ENCODE measurements at places on chromosomes 16 and 17.
A peak's percentile ranks its signal among the peaks of the same experiment; 100 is the strongest.

GRCh38 chr17:59508999-59509625, 56.3 kb upstream of the DHX40 start:
- no peak for DNase-seq

- DNase-seq = no peak
These were observed 22.4 kb upstream of the TEKT1 start for GRCh38 chr17:6853764-6854442.

DNA sequence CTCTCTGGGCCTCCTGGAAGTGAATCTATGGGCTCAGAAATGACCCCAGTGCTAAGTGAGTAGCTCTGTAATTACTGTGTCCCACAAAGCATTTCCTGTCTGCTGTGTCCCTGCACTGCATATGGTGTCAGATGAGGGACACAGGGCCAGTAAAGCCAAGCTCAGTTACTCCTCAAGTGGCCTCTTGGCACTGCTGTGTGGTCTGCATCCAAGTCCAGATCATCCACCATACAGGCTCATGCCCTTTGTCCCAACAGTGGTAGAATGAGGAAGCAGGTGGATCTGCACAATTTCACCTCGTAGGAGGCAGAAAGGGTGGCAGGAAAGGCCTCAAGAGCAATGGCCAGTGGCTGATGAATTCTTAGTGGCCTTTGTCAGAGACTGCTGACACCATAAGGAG, 146.8 kb downstream of the SOX9 start:
- DNase-seq = no peak

DNA sequence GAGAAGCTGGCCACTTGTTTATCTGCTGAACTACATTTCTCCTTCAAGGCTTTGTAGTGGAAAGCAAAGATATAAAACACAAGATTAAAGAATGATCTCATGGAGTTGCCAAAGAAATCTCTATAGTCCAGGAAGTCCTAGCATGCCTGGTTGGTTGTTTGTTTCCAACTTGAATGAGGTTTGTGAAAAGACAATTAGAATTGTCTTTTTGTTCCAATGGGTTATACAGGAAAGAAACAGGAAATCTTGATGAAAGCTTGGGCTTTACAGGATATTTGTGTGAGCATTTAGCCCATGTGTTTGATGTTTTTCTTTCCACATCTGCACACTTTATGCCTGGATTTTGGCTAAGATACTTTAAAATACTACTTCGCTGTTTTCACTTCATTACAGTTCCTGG, 273.4 kb downstream of the CEP112 start:
- no peak for DNase-seq

- DNase-seq = no peak
These were observed 84.1 kb upstream of the DNAJA2 start for GRCh38 chr16:47057630-47057993.

- no peak for DNase-seq
These were observed 46.6 kb upstream of the TANC2 start for GRCh38 chr17:62919388-62919787.

DNA sequence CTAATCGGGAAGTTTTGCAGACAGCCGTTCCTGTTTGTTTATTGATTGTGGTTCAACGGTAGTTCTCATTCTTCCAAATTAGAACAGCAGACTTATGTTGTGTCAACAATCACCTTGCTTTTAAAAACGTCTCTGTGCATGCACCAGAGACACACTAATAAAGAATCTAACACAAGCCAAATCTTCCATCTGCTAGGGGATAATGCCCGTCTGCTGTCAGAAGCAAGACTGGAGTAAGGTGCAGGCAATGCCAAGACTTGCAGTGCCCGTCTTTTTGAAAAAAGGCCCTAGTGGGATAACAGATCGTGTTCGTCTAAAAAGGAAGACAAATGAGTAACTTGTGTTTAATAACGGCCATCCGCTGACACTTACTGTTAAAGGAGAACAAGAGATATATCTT, 158.4 kb downstream of the KCNJ2 start:
- DNase-seq = no peak

DNA sequence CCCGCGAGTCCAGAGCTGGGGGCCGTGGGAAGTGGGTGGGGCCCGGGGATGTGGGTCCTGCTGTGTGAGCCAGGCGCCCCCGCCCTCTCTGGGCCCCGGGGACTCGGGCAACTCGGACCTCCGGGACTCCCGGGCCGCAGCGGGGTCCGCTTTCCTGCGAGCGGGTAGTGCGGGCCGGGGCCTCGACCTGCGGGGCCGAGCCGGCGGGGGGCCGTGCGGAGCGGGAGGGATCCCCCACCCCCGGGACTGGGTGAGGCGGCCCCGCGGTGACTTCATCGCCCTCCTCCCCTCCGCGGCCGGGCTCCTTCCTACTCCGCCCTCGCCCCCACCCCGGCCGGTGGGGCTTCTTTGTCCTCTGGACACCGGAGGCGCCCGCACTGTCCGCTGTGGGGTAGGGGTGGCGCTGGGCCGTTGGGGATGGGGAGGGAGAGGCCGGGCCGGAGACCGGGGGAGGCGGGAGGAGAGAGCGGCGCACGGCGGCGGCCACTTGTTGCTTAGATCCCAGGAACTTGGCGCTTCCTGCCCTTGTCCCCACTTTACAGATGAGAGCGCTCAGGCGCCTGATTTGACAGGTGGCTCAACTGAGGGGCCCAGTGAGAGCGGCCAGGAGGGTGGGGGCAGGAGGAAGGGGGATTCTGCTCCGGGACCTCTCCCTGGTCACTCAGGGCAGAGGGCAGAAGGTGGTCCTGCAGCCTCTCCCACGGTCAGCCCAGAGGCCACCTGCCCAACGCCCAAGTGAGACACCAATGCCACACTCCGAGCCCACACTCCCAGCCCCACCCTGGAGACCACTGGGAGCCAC, 874 bp downstream of the CMTM3 start:
- no peak for DNase-seq

- no peak for DNase-seq
These were observed 883 bp downstream of the USH1G start for GRCh38 chr17:74922172-74922571.

DNA sequence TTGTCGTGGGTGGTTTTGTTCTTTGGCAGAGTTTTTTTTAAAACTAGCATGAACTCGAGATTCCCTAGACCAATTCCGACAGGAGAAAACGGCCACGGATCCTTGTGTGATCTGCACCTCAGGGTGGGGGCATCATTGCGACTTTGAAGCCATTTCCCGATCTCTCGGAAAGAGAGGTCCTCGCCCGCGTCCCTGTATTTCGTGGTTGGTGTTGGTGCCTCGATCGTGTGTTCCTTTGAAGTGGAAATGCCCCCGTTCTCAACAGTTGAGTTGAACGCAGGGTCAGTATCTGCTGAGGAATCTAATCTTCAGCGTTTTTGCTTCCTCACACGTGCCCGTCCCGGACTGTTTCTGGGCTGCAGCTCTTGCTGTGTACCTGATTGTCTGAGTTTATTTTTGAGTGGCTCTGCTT, 1.1 kb downstream of the CRAMP1 start:
- DNase-seq = no peak

GRCh38 chr16:3036726-3037315, at the start of gene BICDL2:
BICDL2 (minus strand) TSS chr16:3036944; CDS start chr16:3035496, 1,448 bp downstream.
- no peak for DNase-seq

- DNase-seq = no peak
These were observed 25.9 kb downstream of the CYB561 start for GRCh38 chr17:63419949-63420867.

DNA sequence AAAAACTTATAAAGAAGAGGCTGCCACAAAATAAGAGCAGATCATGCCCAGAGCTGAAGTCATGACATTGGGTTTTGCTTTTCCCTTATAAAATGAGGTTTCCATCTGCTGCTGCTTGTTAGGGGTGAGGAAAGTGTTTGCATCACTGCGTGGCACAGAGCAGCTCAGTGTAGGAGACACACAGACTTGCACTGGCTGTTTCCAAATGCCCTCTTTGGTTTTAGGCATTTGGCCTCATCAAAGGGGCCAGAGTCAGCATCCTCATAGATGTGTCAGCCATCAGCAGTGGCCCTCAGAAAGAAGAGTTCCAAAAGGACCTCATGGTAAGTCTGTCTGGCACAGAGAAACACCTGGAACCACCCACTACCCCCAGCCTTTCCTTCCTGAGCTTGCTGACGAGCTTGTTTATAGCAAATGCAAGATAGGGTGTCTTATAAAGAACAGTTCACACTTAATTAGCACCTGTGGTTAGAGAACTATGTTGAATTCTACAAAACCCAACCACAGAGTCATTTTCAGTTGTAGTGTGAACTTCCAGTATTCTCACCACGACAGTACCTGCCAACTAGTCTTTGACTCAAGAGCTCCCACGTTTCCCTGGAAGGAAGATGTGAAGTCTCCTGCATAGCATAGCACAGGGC, 17.0 kb downstream of the VWA3A start:
- no peak for DNase-seq

DNA sequence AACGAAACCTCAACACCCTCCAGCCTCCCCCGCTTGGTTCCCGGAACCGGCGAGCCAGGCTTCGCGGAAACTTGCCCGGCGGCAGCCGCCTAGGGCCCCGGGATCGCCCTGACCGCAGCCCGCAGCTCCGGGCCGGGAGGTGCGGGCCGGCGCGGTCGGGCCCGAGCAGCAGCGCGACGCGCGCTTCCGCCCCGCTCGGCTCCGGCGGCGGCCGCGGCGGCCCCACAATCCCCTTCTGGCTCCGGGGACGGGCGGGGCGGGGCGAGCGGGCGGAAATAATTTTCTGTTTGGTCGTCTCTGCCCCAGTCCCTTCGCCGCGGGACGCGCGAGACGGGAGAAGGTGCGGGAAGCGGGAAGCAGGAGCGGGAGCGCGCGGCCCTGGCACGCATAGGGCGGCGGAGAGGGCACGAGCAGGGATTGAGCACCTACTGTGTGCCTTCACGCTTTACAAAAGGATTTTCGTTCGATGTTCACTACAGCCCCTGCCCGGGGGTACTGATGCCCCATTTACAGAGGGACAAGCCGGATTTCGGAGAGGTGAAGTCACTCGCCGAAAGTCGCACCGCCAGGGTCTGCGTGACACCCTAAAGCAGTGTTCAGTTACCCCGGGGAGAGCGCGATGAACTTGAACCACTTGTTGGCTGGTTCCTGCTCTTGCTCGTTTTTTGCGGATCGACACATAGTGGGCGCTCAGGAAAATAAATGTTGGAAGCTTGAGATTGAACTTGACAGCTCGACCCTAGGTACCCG, 2.7 kb upstream of the MLLT6 start:
- DNase-seq = peak; percentile 74

DNA sequence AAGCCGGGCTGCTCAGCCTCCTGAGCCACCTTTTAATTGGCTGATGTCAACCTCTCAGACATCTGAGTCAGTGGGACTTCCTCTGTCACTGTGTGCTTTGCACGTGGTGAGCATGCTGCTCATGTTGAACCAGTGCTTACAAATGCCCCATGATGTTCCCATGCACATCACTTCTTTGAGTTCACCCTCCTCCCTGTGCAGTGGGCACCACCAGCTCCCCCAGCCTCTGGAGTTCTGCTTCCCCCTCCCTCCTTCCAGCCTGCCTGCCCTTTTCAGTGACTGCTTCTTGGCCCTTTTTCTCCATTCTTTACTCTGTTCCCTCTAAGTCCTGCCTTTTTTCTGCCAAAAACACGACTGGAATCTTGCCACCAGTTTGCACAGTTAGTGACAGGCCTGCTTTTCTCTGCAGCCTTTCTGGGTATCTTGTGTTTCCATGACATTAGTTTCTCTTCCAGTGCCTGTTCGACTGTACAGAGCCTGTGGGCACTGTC, 41.6 kb downstream of the USP10 start:
- DNase-seq = peak; percentile 41

- no peak for DNase-seq
These were observed 103.3 kb downstream of the GNAO1 start for GRCh38 chr16:56294579-56294978.

GRCh38 chr17:30336369-30337171, 2.7 kb upstream of the TMIGD1 start:
- no peak for DNase-seq

GRCh38 chr16:21723532-21723931, 59.8 kb downstream of the OTOA start:
- no peak for DNase-seq

DNA sequence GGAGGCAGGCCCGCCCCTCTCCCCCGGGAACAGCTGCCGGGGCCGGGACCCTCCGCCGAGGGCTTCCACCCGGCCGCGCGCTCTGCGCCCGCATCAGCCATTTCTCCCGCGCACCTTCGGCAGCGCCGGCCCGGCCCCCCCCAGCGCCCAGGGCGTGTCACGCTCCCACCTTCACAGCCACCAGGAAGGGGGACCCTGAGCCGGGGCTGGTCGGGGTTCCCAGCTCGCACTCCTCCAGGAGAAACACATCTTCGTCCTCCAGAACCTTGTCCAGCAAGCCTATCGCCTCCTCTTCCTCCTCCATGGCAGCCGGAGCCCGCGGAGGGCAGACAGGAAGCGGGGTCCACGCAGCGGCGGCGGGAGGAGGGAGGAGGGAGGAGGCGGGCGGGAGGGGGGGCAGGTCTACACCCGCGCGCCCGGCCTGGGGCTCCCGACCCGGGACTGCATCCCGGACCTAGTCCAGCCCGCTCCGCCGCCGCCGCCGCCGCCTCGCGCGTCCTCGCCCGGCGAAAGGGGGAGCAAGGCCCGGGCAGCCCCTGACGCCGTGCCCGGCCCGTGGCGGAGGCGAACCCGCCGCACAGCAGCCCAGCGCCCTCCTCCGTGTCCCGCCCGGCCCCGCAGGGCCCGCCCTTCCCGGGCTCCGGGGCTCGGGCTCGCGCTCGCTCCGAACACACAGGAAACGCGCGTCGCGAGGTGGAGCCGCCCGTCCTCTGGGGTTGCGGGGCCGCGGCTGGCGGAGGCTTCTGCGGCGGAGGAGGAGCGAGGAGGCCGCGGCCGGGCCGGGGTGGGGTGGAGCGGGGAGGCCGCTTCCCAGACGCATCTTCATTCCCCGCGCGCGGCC, 70.8 kb downstream of the ABR start:
- DNase-seq = no peak

DNA sequence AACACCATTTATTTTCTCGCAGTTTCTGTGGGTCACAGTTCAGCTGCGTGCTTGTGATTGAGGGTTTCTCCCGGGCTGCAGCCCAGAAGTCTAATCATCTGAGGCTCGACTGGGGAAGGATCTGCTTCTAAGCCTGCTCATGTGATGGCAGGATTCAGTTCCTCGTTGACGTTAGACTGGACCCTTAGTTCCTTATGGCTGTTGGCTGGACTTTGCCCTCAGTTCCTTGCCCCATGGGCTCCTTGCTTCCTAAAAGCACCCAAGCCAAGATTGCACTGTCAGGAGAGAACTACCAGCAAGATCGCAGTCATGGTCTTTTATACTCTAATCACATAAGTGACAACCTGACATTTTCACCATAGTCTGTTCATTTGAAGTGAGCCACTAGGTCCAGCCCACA, 250.0 kb downstream of the PRKCA start:
- no peak for DNase-seq

Measured in C1 segment of cervical spinal cord (tissue), 14 donors.